ENCODE measurements at places on chromosomes 6 and 20. TPM values are rescaled to one million over a fixed set of nuclear protein-coding genes. Genes with fewer than 3 reads are reported as not detected.

DNA sequence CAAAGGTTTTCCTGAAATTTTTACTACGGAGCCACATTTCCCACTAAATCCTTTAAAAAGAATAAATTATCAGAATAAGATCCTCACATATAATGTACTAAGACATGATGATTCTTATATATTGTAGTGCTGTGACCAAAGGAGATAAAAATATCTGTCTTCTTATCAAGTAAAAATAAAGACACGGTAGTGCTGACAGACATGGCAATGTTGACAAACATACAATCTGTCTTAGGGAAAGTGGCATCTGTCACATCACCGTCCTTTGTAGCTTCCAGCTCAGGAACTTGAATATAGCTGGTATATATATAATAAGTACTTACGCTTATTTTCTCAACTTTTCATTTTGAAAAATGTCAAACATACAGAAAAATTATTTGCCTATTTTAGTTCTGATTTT lies 66.8 kb downstream of the NUDT3 start:
- no peak for DNase-seq

- no peak for DNase-seq
Observed at GRCh38 chr6:50959081-50959641, 140.5 kb downstream of the TFAP2B start.

The AFDN gene
- 17.5 TPM for polyA plus RNA-seq

The SCRT2 gene
- polyA plus RNA-seq = not detected

The RIMS4 gene
- polyA plus RNA-seq = 1.6 TPM

- no peak for DNase-seq
Observed at GRCh38 chr20:52251827-52252226, 60.2 kb upstream of the ZFP64 start.

GRCh38 chr20:24445510-24446170 lies 23.8 kb upstream of the SYNDIG1 start:
- no peak for DNase-seq

The C2 gene
- polyA plus RNA-seq = 0.36 TPM

- no peak for DNase-seq
Observed at GRCh38 chr6:135902756-135903331, 51.3 kb downstream of the PDE7B start.

DNA sequence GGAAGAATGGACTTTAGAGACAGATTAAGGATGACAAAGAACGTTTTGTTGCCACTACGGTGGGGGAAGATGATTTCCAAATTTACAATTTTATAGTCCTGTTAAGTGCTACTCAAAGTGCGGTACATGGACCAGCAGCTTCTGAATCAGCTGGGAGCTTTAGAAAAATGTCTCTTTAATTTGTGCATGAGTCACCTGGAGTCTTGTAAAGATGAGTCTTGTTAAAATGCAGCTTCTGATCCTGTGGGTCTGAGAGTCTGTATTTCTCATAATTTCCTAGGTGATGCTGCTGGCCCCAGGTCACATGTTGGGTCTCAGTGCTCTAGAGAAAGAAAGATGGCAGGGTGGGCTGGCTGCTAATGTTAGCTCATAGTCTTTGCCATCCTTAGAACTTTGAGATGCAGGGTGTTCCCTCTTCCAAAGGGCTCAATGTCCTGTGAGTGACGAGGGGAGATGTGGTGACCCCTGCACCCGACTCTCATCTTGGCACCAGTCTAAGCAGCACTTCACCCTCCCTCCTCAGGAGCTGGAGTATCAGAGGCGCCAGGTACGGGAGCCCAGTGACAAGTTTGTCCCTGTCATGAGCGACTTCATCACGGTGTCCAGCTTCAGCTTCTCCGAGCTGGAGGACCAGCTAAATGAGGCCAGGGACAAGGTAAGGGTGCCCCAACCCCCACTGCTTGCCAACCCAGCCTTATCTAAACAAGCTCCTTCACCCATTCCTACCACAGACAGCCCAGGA lies 34.5 kb downstream of the MOCS1 start:
- DNase-seq = no peak

- no peak for DNase-seq
Observed at GRCh38 chr6:141878686-141879085, 254.0 kb upstream of the GJE1 start.

The CDSN gene
- not detected for polyA plus RNA-seq

DNA sequence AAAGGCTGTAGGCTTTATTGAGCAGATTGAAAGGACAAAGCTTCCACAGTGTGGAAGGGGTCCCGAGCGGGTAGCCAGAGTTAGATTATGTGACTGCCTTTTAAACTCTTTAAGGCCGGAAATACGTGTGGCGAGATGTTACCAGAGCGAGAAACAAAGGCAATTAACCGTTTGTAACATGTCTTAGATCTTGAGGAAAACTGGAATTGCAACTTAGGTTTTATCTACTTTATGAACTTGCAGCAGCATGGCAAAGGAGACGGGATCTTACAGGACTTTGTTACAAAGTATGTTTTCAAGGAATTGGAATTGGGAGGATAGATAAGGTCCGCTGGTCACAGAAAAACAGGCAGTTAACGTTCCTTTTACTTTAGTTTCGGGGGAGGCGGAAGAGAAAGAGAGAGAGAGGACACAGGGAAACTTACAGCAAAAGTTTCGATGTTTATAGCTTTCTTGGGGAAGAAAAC lies 594.7 kb upstream of the ADGRB3 start:
- DNase-seq = no peak

The GTSF1L gene
- not detected for polyA plus RNA-seq

The DYNLT2 gene
- 1.1 TPM for polyA plus RNA-seq

DNA sequence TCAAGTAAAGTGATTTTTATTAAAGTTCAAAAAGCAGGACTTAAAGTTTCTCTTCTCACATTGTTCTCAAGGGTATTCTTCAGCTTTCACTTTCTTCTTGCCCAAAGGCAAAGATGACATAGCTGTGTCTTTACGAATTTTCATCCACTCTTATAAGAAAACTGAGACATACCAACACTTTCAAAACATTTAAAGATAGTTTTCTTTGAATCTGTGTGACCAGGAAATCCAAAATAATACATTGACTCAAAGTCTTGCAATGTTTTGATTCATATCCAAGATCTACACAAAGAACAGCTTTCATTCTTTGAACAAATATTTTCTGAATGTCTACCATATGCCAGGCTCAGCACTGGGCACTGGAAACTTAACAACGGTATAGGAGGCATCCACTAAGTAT lies 117.9 kb downstream of the SIM1 start:
- DNase-seq = peak; percentile 3

The CRYBG1 gene
- 0.37 TPM for polyA plus RNA-seq

DNA sequence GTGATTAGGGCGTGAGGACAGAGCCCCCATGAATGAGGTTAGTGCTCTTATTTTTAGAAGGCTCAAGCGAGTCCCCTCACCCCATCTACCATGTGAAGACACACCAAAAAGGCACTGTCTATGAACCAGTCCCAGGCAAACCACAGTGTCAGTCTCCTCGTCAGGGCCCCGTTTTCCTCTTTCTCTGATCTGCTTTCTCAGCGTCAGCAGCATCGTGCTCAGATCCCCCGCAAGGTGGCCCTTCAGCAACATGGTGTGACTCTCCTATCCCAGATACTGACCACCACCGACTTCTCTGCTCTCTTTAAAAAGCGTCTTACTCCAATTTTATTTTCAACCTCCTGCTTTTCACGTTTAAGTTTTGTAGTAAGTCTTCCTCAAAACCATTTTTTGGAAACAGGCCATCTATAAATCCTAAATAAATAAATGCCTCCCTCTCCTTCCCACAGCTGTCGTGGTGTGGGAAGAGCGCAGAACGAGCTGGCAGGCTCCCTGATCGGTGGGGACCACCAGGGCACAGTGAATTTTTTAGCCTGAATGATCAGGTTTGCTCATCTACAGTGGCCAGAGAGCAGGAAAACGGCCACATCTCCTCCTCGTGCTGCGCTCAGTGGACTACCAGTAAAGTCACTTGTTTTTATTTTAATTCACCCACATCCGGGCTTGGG lies 113.1 kb downstream of the BMP7 start:
- DNase-seq = no peak

The SMIM26 gene
- polyA plus RNA-seq = 207 TPM

The MDFI gene
- 0.30 TPM for polyA plus RNA-seq

The CENPW gene
- polyA plus RNA-seq = 35.0 TPM

DNA sequence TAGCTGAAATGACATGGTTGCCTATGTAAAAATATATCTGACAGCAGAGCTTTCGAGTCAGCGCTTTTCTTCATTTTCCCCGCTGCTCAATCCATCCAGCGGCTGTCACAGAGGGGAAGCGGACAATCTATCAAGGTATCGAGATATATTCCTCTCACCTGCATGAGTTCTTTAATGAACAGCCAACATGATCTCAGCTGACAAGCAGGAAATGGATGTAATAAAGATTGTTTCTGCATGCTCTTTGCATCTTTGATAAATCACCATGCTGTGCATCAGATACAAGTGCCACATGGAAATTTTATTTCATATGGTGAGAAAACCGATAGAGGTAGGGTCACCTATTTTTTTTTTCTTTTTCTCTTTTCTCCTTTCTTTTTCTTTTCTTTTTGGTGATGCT lies 602.3 kb upstream of the MMS22L start:
- no peak for DNase-seq

The CNKSR3 gene
- polyA plus RNA-seq = 3.5 TPM

The TSPO2 gene
- not detected for polyA plus RNA-seq

- peak; percentile 14 for DNase-seq
Observed at GRCh38 chr6:153312634-153313033, 181.6 kb upstream of the RGS17 start.

The TAAR8 gene
- polyA plus RNA-seq = not detected

DNA sequence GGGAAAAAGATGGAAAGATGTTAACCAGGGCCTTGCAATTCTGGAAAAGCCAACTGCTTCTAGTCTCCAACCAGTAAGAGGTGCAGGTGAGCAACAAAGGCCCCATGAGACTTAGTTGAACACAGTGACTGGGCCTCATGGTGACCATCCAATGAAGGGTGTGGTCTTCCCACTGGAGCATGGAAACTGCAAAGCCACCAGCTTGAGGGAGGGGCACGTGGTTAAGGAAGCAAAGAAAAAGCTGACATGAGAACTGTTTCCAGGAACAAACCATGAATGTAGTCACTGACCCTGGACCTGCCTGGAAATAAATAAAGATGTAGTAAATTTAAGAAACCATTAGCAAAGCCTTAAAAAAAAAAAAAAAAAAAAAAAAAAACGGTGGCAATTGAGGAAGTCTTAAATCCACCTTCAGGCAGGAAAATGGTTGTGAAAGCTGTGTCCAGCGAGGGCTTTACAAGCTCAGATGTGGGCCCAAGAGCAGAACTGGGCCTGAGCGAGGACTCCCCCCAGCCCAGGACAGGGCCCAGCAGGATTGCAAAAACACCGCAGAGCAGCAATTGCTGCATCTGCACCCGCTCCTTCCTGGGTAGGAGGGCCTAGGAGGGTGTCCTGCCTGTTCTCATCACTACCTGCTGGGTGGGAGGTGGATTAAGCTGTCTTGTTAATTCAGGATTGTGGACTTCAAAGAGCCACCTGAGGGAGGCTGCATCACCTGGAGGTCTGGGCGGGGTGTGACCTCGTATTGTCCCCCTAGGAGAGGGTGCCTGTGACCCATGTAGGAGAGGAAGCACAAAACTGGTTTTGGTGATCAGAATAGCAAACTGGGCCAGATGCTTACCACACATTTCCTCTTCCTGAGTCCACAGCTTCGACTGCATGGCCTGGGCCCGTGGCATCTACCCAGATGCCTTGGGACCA lies 10.3 kb downstream of the GFRA4 start:
- DNase-seq = no peak

- no peak for DNase-seq
Observed at GRCh38 chr6:129345890-129346289, 364.1 kb downstream of the ARHGAP18 start.

DNA sequence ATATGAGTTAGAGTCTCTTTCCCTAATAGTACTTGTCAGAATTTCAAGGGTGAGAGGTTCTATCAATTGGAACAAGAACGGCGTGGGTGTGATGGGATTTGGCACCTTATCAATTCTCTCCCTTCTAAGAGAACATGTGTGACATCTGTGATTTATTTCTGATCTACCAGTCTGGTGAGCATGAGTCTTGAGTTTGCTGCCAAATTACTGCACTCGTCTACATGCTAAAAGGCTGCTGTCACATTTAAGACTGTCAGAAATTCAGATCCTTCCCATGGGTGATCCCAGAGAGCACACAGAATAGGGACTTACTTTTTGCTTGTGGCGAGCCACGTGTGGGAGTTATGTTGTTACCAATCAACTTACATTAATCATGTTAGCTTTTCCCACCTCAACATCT lies 370.2 kb upstream of the SASH1 start:
- no peak for DNase-seq

DNA sequence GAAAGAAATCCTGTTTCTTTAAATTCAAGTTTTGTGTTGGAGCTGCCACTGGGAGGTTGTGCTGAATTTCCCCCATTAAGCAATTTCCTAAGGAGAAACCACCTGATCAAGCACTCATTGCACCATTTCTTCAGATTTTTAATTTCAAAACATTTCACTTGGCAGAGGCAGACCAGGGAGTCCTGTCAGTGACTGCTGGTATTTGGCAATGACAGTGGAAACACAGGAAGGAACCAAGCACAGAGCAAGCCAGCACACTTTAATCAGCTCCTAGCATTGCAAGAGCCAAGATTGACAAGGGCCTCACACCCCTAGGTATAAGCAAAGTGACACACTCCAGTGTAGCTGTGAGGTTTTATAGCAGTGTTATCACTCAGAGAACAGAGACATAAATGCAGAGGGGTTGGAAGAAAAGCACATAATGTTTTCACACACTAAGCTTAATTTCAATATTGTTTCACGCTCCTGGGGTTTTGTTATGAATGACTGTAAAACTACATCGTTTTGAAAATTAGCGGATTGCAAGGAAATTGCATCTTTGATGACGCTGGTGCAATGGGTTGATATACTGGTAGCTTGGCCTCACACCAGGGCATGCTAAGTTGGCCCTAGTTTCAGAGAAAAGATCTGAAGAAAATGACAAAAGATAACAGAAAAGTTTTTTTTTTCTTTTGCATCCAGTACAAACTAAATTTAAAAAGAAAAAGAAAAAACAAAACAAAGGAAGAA lies 768.4 kb downstream of the TFAP2A start:
- no peak for DNase-seq

The CGA gene
- polyA plus RNA-seq = not detected

GRCh38 chr6:129645106-129645829 lies 64.7 kb downstream of the ARHGAP18 start:
- no peak for DNase-seq

The SLC17A2 gene
- not detected for polyA plus RNA-seq

GRCh38 chr6:157020881-157021343 lies 243.7 kb downstream of the ARID1B start:
- peak; percentile 52 for DNase-seq

The FOXQ1 gene
- polyA plus RNA-seq = 3.6 TPM

The KCNQ5 gene
- polyA plus RNA-seq = 1.3 TPM

The OTOR gene
- polyA plus RNA-seq = not detected

DNA sequence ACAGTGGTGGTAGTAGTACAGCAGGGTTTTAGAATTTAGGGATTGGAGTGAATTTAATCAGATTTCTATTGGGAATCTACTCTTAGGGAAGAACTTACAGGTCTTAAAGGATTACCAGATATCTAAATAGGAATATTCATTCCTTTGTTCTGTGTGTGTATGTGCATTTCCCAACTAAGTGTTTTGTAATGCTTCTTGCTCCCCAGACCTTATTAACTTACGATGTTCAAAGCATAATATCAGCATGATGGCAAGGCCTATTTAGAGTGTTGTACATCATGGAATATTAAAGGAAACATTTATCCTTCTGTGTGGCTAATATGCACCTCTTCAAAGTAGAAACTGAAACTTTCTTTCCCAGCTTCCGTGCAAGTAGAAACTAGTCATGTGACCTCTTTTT lies 133.9 kb downstream of the EPM2A start:
- no peak for DNase-seq
